T-helper 2 cell treated with Interferon-gamma antibody and Interleukin-4, amounts not matched to agents 100 ng/mL and 5 ng/mL, for 36 hours (primary cell): ENCODE measurements at places on chromosomes 1 and 21. TPM values are rescaled to one million over a fixed set of nuclear protein-coding genes. Genes with fewer than 3 reads are reported as not detected.

The PADI2 gene
- 0.11 and 0.14 TPM in 2 replicates for total RNA-seq

The TMOD4 gene
- total RNA-seq: 1.7 and 2.8 TPM in 2 replicates

The P3R3URF gene
- not detected in 2 replicates for total RNA-seq

The S100A16 gene
- total RNA-seq: not detected in 2 replicates

The FYB2 gene
- not detected in 2 replicates for total RNA-seq

The GPR37L1 gene
- total RNA-seq: not detected in 2 replicates

The NUP210L gene
- total RNA-seq: 0.05 and 0.09 TPM in 2 replicates
